Dermis microvascular lymphatic vessel endothelial cell (primary cell): ENCODE measurements at places on chromosomes 12 and 14.
A peak's percentile ranks its signal among the peaks of the same experiment; 100 is the strongest.

- DNase-seq = no peak
Measured at GRCh38 chr14:86065407-86065806, 535.5 kb downstream of the FLRT2 start.

DNA sequence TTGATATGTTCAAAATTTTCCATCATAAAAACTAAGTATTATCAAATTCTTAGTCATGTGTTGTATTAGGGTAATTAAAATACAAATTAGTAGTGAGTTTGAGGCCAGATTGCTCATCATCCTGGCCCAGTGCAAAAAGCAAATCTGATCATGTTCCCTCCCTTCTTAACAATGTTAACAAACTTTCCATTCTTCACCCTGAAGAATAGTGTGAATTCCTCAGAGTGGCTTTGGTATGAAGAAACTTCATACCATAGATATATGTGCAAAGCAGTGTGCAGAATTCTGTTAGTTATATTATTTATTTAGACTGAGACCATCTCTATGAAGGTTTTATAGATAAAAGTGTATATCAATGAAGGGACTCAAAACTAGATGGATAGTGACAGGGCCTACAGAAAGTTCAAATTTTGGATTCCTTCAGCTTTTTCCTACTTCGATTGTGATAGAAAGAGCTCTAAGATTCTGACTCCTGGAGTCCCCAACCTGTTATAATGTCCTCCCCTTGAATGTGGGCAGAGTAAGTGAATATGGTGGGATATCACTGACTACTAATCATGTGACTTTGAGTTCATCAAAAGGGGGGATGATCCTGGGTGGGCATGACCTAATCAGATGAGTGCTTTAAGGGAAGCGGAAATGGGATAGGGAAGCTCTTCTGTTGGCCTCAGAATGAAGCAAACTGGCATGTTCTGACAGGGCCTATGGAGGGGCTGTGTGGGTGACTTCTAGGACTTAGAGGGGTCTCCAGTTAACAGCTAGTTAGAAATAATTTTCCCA lies 271.4 kb downstream of the BTG1 start:
- no peak for DNase-seq

DNA sequence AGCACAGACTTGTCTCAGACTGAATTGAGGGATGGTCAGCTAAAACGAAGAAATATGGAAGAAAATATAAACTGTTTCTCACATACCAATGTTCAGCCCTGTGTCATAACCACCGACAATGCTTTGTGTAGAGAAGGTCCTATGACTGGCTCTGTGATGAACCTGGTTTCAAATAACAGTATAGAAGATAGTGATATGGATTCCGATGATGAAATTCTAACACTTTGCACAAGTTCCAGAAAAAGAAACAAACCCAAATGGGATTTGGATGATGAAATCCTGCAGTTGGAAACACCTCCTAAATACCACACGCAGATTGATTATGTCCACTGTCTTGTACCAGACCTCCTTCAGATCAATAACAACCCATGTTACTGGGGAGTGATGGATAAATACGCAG lies 7.9 kb upstream of the MAPK1IP1L start:
- DNase-seq = no peak

DNA sequence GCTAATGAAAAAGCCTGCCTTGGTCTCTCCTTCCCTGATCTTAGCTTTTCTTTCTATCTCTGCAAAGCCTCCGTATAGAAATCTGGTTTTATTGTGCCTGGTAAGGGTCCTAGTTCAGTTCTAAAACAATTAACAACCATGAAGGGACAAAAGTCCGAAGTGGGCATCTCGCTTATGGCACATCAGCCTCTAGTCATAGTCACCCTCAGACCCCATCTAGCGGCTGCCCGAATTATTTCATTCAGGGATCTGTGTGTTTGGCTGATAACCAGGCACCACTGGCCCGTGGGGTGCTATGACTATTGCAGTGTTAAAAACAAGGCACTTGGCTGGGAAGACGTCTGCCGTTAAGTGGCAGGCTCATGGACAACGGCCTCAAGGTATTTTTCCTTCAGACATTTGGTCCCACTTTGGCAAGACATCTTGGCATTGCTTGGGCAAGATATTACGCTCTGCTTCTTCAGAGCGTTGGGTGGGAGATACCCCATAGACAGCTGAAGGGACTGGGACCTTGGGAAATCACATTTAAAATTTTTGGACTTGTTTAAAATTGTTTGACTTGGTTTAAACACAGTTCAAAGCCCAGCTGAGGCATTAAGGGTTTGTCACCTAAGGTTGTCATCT lies 87.1 kb downstream of the SINHCAF start:
- peak; percentile 32 for DNase-seq

GRCh38 chr12:43029971-43030370 lies 440.4 kb upstream of the PRICKLE1 start:
- DNase-seq = peak; percentile 41

GRCh38 chr12:98743362-98743953 lies 98.4 kb downstream of the APAF1 start:
- DNase-seq = peak; percentile 37

DNA sequence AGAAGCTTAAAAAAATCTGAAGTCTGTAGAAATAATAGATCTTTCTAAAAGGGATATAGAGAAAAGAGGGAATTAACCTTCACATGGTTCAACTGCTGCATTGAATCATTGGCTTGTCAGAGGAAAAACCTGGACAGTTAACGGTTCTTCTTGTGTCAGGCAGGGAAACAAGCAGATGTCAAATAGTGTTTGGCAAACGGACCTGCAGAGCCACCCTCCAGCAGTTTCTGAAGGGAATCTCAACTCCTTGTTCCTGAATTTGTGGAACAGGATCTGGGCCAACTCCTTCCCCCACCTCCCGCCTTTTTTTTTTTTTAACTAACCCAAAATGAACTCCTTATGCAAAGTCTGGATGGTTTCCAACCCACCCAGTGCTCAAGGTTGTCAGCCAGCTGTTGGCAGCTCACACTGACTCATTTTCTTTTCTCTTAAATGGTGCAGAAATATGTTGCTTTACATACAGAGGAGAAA lies 187.3 kb downstream of the CAND1 start:
- DNase-seq = no peak

DNA sequence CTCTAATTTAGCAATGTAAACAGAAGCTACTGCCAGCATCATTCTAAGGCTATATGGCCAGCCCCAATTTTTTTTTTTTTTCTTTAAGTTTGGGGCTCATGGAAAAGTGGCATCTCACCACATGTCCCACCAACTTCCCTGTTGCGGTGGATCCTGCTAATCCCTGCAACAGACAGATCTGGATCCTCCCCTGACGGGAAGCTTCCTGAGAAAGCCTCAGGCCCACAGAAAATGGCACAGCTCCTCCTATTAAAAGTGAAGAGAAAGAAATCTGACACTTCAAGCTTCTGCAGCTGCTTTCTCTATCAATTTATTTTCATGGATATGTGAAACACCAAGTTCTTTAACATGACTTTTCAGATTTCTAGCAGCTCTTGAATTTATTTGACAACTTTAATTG lies 433.8 kb upstream of the DCN start:
- DNase-seq = no peak

- no peak for DNase-seq
Measured at GRCh38 chr12:107399046-107399445, 286.6 kb upstream of the PWP1 start.

DNA sequence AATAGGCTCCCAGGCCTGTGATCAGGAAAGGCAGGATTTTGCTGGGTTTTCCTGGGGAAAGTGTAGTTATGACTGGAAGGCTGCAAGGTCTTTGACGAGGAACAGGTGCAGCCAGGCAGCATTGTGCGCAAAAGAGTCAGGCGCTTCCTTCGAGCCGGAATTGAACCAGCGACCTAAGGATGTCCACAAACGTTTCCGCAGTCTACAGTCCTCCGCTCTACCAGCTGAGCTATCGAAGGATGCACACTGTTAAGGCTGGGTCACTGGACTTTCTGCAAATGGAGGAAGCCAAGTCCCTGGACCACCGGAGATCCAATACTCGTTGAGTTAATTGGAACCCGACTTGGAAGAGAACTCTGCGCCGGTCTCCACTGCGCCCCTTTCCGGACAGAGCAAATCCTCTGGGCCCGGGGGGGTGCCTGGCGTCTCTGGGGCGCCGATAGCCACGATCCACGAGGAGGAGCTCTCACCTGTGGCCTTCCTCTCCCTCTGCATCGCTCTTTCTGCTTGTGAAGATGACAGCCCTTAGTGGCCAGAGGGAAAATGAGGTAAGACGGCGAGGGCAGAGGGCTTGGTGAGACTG lies 18.4 kb upstream of the OR6S1 start:
- no peak for DNase-seq

DNA sequence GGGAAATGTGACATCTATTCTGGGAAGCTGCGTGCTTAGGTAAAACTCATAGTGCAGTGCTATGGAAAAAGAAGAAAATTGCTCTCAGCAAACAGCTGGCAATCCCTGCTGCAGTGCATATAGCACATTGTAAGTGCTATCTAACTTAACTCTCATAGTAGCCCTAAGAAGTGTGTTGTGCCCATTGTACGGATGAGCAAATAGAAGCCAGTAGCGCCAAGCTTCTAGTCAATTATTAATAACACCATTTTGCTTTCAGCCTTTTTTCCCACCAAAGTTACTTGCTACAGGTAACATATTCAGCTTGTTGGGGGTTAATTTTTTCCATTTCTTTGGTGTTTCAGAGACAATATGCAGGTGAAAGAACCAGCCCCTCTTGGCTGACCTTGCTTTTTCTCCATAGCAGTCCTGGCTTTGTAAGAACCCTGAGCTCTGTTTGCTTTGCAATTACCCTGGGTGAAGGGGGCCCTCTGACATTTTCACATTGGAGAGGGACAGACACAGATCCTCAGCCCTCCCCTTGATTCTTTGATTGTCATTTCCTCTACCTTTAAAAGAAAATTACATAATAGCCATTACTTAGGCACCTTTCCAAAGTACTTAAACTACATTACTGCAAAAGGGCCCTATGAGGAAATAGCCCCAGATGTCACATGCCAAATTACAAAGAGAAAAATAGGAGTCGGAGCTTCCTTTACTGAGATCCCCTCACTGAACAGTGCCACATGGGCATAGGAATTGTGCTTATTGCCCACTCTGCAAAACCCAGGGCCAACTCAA lies 576.2 kb upstream of the TBX3 start:
- DNase-seq = no peak

DNA sequence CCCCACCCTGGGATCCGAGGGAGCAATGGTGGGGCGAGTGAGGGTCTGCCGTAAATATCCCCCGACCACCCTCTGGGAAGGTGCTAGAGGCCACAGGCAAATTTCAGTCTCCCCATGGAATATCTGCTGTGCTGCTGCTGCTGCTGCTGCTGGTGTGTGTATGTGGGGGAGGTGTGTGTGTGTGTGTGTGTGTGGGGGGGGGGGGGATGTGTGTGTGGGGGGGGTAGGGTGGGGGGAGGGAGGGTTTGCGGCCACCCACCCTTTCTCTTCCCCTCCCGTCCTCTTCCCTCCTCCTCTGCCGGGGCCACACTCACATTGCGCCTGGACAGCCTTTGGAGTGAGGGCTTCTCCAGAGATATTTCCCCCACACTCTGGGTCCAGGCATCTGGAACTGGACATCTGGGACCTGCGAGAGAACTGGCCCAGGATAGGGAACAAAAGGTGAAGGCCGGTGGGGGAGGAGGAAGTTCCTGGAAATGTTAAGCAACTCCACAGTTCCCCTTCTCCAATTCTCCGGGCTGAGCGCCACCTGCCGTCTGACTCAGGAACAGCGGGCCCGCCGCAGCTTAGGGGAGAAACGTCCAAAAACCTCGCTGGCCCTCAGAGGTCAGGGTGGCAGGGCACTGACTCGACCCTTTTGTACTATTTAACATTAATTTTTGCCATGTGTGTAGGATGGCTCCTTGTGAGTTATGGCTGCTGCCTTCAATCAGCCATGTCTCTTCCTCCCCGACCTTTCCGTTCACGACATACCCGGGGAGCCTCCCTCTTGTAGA lies at the start of gene C1RL:
Gene C1RL, minus strand, starts transcription at position 419 of the 776 bp plus-strand sequence. Its CDS starts 34 bp downstream, at position 385.
- DNase-seq = peak; percentile 41

DNA sequence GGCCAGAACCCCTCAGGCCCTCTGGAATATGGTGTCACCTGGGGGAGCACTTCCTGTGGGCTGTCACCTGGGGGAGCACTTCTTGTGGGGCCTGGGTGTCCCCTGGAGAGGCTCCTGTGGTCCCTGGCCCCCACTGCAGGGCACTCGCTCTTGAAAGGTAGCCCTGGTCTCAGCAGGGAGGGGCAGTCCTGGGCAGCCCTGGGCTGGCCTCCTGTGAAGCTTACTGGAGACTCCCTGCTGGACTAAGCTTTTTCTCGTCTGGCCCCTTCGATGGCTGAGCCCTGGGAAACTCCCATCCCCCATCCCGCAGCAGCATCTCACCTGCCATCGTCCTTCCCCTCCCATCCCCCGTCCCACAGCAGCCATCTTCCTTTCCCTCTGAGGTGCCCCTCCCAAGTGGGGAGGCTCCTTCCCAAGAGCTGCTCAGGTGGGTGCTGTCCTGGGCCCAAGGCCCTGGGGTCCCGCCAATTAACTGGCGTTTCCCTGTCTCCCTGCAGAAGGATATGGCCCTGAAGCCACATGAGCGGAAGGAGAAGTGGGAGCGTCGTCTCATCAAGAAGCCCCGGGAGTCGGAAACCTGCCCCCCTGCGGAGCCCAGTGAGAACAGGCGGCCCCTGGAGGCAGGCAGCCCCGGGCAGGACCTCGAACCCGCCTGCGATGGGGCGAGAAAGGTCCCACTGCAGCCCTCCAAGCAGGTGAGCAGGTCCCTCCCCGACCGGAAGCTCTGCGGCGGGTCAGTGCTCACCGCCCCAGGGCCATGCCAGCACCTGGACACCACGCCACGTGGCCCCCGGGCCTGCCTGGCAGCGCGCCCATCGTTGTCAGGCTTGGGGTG lies 17.9 kb downstream of the FBRSL1 start:
- DNase-seq = no peak

GRCh38 chr14:99534863-99535262 lies 53.7 kb downstream of the CCNK start:
- no peak for DNase-seq

GRCh38 chr14:92340071-92340470 lies 17.1 kb downstream of the SLC24A4 start:
- DNase-seq = no peak

GRCh38 chr12:56082967-56083366 lies 3.0 kb downstream of the ERBB3 start:
- no peak for DNase-seq

DNA sequence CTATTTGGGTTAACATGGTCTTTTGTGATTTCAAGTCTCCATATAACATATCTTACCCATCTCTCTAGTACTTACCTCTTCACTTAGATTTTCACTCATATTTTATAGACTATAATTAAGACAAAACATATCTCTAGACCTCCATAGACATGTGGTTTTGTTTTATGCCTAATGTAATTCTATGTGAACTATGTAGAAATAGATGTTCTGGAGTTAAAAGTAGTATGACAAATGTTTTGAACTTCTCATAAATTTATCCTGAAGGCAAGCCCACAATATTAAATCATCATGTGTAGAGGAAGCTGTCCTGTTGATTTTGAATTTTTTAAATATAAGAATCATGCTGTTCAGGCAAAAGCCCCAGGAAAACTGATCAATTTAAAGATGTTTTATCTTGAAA lies 169.2 kb downstream of the SYT1 start:
- DNase-seq = no peak

- no peak for DNase-seq
Measured at GRCh38 chr12:84826925-84827324, 85.7 kb downstream of the SLC6A15 start.

DNA sequence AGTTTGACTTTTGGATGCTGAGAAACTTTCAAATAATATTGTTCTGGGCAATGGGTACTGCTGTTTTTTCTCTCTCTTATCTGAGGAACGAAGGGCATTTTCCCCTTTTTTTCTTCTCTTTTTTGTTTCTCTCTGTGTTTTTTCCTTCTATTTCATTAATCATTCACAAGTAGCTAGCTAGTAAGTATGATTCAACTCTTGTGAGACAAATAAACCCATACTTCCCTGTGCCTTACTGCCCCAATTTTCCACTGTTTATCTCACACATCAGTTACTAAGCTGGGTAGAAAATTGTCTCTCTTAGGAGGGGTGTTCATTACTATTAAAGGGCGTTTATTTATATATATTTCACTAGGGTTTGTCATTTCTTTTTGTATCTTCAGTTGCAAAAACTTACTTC lies 437.6 kb downstream of the RERGL start:
- DNase-seq = no peak
